ENCODE measurements at places on chromosomes 5 and 9. TPM values are rescaled to one million over a fixed set of nuclear protein-coding genes. Genes with fewer than 3 reads are reported as not detected.

DNA sequence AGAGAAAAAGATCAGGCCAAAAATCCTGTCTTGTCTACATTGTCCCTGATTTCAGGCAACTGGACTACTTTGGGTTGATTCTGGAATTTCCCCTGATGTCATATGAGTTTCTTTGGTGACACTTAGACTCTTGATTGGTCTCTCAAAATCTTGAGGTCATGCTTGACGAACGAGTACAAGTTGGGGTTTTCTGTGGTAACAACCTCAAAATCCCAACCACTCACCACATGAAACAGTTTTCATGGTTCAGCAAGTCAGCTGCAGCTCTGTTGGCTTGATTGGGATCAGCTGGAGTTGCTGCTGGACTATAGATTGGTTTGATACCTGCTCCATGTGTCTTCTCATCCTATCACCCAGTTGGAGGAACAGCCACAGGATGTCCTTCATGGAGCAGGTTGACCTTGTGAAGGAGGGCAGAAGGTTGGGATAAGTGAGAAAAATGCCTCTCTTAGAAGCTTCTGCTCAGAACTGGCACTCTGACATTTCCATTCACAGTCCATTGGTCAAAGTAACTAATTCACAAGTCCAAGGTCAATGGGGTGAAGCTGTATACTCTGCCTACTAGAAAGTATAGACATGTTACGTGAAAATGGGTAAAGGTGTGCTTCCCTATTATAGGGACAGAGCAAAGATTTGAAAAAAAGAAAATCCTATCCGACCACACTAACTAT, 284.5 kb downstream of the SH3GL2 start:
- no peak for DNase-seq

DNA sequence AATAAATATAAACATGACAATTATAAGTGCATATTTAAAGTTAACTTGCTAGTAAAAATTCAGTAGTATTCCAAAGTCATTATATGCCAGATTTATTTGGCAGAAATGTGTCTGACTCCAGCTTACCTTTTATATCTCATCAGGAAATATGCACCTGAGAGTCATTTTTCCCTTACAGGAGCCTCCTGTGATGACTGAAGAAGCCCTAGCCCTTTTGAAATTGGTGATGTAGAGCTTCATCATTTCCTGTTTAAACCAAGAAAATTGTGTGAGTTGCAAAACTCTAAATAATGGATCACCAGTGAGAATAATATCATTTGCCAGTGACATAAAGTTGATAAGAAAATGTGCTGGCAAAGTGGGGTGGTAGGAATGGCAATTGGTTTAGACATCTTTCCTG, 42.1 kb upstream of the CTNND2 start:
- DNase-seq = no peak

DNA sequence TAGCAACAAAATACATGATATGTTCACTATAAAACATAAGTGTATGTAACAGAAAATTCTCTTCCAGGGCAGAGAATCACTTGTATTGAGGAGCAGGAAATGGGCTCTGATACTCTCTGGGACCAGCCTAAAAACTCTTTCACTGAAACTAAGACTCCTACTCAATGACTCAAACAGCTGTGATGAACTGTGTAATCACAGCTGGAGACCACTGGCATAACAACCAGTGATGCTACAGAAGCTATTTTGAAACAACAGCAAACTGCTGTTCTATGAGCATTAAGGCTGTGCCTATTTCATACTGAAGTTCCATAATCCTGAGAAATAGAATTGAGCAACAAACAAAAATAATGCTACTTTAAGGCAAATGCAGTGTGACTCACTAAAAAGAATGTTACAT, 594.0 kb downstream of the HINT1 start:
- no peak for DNase-seq

DNA sequence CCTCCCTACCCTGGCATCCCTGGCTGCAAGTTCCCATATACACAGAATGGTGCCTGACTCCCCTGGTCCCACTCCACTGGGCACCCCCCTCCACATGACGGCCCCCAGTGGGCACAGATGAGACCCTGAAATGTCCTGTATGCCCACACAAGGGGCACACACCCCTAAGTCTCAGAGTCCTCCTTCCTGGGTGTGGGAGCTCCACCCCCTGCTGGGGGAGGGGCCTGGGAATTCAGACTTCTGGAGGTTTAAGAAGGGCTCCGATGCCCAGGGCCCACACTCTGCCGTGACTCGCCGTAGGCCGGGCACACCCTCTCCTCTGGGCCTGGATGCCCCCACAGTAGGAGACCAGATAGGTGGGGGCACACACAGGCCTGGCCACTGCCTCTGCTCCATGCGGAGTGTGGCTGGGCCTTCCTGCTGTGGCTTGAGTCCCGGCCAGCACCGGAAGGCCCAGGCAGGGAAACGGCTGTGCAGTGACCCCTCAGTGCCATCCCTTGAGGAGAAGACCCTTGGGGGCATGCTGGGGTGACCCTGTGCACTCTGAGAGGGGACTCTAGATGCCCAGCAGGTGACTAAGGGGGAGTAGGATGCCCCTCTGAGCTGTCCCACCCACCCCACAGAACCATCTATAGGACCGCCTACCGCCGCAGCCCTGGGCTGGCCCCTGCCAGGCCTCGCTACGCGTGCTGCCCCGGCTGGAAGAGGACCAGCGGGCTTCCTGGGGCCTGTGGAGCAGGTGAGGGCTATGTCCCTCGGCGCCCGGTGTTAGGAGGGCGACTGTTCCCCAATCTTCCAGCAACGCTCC, 6.5 kb downstream of the EGFL7 start:
- DNase-seq = no peak

DNA sequence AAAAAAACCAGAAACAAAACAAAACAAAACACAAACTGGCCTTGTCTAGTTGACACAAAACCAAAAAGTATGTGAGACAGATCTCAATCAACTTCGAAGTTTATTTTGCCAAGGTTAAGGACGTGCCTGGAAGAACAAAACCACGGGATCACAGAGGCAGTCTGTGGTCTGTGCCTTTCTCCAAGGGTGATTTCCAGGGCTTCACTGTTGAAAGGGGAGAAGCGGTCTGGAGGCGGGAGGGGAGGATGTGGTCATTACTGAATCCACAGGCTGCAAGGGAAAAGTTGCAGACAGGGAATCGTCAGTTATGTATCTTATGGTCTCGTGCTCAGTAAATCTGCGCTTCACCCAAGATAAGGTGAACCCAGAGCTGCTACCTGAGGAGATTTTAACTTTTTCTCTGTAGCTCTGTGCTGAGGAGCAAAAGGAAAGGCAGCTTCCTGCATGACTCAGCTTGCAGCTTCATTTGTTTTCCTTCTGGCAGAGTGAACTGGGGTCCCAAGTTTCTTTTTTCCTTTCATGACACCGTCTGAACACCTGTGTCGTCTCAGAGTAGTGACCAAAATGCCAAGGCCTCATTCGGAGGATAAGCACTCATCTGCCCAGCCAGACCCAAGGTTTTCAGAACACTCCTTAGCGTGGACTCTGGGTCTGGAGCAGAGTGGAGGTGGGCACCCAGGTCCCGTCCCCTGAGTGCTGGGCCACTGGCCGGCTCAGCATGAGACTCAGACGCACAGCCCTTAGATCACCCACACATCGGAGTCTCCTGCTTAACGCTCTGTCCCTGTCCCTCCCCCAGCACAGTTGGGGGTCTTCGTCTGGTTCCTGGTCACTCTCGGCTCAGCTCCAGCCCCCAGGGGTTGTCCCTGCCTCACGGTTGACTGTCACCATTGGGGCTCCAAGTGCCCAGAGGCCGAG, 25.9 kb downstream of the ROPN1L start:
- no peak for DNase-seq

The CKMT2 gene
- total RNA-seq = 2.3 TPM

The PTGES gene
- 29.6 TPM for total RNA-seq

The TNFSF8 gene
- not detected for total RNA-seq

Data from mesothelial cell of epicardium (in vitro differentiated cells).